CD8-positive, alpha-beta memory T cell (primary cell): ENCODE measurements at places on chromosomes 3 and 15.

GRCh38 chr3:52930748-52931147 lies 33.4 kb upstream of the STIMATE start:
- DNase-seq, result no peak

DNA sequence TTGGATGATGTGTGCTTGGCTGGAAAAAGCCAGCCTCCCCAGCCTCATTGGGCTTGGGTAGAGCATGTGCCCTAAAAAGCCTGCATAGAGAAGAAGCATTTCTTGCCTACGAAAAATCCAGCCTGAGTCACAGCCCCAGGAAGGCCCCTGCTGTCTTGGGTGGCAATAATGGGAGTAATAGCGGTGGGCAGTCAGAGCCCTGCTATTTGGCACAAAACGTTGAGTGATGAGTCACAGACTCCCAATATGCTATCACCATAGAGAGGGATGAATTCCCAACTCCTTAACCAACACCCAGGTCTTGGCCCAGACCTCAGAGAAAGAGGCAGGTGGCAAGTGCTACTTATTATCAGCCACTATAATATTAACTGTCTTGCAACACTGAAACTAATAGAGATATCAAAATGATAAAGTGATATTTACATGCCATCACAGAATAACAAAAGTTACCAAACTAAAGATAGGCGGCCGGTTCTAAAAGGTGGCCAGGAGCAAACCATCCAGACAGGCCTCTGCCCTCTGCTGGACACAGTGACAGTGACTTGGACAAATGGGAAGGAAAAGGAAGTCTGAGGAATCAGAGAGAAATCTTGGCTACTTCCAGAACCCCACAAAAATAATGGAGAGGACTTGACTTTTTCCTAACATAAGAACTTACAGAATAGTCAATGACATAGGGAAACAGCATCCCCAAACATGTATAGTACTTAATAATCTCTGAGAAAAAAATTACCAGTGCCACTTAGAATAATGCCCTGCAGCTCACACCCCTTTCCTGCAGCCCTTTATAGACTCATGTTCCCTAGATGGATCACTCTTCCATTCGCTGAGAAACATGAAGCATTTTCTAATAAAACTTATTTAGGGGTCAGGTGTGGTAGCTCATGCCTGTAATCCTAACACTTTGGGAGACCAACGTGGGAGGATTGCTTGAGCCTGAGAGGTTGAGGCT lies 51.9 kb upstream of the MUC13 start:
- DNase-seq, result no peak

GRCh38 chr3:121942116-121942786 lies 48.0 kb downstream of the SLC15A2 start:
- DNase-seq, result no peak

GRCh38 chr15:67104510-67104909 lies 39.1 kb downstream of the SMAD3 start:
- no peak for DNase-seq
